Activated CD8-positive, alpha-beta memory T cell treated with anti-CD3 and anti-CD28 coated beads for 4 hours (primary cell): ENCODE measurements at places on chromosomes 12 and 14.

GRCh38 chr12:75487308-75487707 is 6.8 kb downstream of the GLIPR1 start:
- DNase-seq = no peak

DNA sequence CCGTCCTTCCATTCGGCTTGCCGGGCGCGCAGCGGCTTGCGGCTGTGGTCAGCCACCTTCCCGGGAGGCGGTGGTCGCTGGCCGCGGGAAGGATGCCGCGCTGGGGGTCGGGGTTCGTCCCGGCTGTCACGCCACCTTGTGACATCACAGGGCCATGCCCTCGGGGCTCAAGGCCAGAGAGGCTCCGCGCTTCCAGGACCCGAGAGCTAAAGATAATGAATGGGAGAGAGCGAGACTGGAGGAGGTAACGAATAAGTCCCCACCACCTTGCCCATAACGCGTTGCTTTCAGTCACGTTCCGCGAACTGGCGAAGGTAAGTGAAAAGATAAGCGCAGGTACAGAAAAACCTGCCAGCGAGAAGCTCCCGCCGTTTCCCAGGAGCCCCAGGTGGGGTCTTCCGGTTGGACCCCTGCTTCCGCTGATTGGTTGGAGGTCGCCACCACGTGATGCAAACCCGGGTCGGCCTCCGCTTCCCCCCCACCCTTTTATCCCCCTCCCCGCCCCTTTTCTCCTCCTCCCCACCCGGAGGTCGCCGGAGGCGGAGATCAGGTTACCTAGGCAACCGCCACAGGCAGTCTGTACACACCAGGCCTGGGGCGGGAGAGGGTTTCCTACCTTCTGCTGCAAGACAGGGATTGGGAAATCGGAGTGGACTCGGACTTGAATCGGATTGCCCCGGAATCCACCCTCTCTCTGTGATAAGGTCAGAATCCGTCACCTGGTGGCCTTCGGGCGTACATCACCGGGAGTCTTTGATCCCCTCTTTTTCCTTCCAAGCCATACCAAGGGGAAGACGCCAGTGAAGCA is at the start of gene LRRC9:
LRRC9 (plus strand) TSS at position 575 of the 808 bp plus-strand sequence.
- no peak for DNase-seq

GRCh38 chr14:23052182-23052623 is 5.1 kb downstream of the CDH24 start:
- no peak for DNase-seq

DNA sequence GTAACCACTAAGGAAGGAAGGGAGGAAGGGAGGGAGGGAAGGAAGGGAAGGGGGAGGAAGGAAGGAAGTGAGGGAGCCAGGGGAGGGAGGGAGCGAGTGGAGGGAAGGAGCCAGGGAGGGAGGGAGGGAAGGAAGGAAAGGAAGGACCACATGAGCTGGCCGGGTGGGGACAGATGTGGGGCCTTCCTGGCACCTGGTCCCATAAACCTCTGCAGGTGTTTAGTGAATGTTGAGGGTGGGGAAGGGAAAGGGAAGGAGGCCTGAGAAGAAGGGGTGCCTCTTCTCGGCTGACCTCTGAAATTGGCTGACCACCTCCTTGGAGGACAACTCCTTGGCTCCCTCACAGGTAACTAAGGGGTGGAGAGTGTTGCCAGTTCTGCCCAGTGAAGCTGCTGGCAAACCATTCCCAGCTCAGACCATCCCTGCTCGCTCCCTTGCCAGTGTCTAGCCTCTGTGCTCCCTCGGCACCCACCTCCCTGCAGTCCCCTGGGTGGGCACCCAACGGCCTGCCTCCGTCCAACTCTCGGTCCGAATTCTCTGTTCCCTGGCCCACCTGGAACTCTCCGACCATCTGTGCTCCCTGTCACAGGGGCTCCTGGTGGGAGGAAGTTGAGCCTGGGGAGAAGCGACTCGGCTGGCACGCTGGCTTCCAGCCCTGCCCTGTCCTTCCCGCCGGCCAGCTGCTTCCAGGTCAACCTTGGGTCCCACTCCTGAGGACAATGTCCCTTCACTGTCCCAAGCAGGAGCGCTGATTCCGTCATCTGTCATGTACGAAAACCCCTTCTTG is 12.2 kb upstream of the PPP1R13B start:
- DNase-seq = no peak

DNA sequence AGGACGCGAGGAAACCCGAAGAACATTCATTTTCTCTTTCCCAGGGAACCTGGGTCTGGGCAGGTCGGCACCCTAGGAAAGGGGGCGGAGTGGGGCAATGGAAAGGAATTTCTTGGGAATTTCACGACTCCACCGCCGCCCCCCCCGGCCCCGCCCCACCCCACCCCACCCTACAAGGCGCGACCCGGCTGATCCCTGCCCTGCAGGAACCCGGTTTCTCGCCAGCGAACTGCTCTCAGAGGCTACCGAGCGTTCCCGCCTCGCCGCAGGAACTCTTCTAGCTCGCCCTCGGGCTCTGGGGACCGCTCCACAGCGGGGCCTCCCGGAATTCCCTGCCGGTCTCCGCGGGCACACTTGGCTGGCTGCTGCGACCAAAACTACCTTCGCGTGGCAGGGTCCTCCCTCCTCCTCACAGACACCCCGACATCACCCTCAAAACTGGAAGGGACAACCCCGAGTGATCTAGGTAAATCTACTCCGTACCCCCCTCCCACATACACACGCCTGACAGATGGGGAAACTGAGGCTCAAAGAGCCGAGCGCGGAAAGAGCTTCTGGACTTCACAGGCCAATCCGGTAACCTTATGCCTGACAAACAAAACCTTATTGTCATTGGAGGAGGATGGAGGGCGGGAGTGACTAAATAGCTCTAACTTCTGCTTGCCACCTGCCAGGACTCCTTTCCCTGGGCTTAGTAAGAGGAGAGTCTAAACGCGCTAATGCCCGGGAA is 785 bp upstream of the ACTN1 start:
- DNase-seq = no peak

- no peak for DNase-seq
These were observed 120.8 kb downstream of the GLT1D1 start for GRCh38 chr12:128973883-128974681.

DNA sequence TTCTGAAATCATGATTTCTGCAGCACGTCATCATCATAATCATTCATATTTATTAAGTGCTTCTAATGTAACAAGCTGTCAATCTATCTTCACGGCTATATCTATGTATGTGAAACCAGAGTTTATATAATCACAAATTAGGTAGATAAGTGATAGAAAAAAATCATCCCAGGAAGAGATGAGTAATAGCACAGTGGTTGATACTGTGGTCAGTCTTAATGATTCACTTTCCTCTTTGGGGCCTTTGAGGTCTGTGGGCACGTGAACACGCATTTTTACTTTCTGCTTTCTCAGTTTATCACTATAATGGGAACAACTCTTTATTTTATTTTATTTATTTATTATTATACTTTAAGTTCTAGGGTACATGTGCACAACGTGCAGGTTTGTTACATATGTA is 265.9 kb upstream of the NOVA1 start:
- no peak for DNase-seq

GRCh38 chr12:39402922-39403321 is 40.0 kb downstream of the KIF21A start:
- DNase-seq = no peak

GRCh38 chr14:90715993-90716392 is 100.2 kb downstream of the TTC7B start:
- DNase-seq = no peak

DNA sequence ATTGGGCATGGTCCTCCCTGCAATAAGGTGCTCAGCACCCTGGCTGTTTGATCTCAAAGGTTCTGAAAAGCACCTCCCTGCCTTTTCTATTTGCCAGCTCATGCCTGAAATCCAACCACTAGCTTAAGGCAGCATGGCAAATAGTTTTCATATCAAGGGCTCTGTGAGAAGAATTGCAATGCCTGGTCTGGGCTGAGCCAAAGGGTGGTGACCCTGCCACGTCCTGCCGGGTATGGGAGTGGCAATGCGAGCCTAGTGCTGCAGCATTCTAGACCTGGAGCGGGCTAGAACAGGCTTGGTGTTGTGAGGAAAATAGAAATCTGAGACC is 2.3 kb upstream of the SCNN1A start:
- no peak for DNase-seq

GRCh38 chr12:6965026-6965661 is 5.3 kb downstream of the PHB2 start:
- peak; percentile 76 for DNase-seq

DNA sequence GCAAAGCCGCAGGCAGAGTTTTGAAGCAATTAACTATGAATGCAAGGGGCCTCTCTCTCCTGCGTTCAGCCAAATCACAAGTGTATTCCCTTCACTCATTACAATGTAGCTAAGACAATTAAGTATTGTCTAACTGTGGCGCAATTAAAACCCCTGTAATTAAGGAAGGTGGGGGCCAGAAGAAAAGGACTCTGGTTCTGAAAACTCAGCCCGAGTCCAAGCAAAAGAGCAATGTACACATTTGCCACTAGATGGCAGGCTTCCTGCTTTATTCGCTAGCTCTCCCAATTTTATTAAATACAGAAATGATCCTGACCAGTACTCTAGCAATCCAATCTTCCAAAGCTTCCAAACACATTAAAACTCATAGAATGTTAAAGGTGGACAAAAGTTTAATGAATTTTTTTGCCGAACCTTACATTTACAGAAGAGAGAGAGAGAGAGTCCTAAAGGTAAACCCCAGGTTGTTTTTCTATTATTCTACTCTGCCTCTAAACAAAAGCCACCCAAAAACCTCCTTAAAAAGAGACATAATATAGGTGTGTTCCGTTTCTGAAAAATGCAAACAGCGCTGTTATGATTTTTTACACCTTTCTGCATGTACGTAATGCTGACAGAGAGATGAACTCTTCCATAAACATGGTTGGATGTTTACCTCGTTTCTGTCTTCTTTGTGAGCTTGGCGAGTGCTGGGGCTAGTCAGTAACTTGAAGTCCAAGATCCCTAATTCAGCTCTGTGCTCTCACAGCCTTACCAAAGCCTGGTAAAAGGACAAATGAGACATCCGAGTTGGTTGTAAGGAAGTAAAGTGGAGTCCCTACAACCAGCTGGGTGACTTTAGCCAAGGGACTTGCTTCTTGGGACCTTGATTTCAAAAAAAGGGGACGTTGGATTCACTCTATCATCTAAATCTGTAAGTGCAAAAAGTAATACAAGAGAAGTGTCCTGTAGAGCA is 50.9 kb upstream of the VASH1 start:
- no peak for DNase-seq
